Stimulated activated CD8-positive, alpha-beta memory T cell treated with anti-CD3 and anti-CD28 coated beads, Interleukin-15, amount 100 ng/mL, for 1 hour (primary cell): ENCODE measurements at places on chromosomes 1 and 21.

GRCh38 chr1:168843401-168843800 lies 114.4 kb upstream of the DPT start:
- no peak for DNase-seq

DNA sequence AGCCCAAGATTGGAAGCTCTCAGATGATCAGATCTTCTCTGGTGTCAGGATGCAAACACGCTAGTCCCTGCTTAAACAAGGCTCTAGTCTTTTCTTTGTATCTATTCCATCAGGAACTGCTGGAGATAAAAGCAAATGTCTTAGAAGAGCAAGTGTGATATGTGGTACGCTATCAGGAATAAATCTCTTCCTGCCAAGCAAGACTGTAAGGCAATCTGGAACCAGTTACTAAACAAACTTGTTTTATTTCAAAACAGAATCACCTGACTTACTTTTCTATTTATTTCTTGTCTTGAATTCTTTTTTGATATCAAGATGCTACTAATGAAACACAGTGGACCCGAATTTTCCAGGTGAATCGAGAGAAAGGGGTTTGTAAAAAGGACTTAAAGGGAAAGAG lies 139.9 kb upstream of the ZNF644 start:
- DNase-seq, result no peak

- DNase-seq, result no peak
Observed at GRCh38 chr1:65180977-65181376, 33.0 kb downstream of the AK4 start.

GRCh38 chr1:29824025-29824424 lies 587.7 kb downstream of the PTPRU start:
- no peak for DNase-seq

- DNase-seq, result no peak
Observed at GRCh38 chr1:243956450-243956849, 94.6 kb upstream of the ZBTB18 start.
